Sigmoid colon (tissue), 7 donors: ENCODE measurements at places on chromosomes 5 and 9. TPM values are rescaled to one million over a fixed set of nuclear protein-coding genes. Genes with fewer than 3 reads are reported as not detected.

- H3K4me1 ChIP-seq, result peaks cover 6% of the 10 kb centered on the region
- H3K27me3 ChIP-seq, result no peaks in the 10 kb centered on the region
- no peak for DNase-seq
- no peak overlapping the region for H3K4me3 ChIP-seq
Observed at GRCh38 chr5:42825422-42826148, 13.9 kb upstream of the SELENOP start.

- no peaks in the 10 kb centered on the region for H3K4me1 ChIP-seq
- no peak for DNase-seq
- H3K27me3 ChIP-seq, result no peaks in the 10 kb centered on the region
Observed at GRCh38 chr9:37447111-37447510, 18.1 kb downstream of the ZBTB5 start.

GRCh38 chr9:3807601-3808000, 281.8 kb upstream of the RFX3 start:
- no peaks in the 10 kb centered on the region for H3K27me3 ChIP-seq
- H3K4me1 ChIP-seq, result no peaks in the 10 kb centered on the region

DNA sequence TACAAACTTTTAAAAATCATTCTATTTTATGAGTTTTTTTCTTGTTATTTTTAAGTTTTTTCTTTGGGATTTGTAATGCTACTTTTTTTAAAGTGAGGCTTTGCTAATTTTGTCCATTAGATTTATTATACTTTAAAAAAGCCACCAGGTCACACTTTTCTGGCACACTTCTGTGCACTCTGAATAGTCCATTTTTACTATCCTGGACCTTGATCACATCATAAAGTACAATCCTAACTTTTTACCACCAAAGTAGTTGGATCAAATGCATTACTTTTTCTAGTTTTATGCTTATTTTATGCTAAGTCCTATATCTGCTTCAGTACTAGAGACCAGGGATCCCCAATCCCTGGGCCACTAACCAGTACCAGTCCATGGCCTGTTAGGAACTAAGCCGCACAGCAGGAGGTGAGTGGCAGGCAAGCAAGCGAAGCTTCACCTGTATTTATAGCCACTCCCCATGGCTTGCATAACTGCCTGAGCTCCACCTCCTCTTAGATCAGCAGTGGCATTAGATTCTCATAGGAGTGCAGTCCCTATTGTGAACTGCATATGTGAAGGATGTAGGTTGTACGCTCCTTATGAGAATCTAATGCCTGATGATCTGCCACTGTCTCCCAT, 16.0 kb downstream of the FRRS1L start:
- no peaks in the 10 kb centered on the region for H3K36me3 ChIP-seq
- no peak overlapping the region for H3K4me3 ChIP-seq
- no peaks in the 10 kb centered on the region for H3K4me1 ChIP-seq
- H3K27ac ChIP-seq, result no peak overlapping the region
- no peak for DNase-seq
- no peaks in the 10 kb centered on the region for H3K27me3 ChIP-seq

GRCh38 chr5:173855162-173855994, 32.8 kb upstream of the CPEB4 start:
- no peak overlapping the region for H3K4me3 ChIP-seq
- H3K27me3 ChIP-seq, result no peaks in the 10 kb centered on the region
- no peaks in the 10 kb centered on the region for H3K36me3 ChIP-seq
- H3K27ac ChIP-seq, result no peak overlapping the region
- DNase-seq, result no peak

DNA sequence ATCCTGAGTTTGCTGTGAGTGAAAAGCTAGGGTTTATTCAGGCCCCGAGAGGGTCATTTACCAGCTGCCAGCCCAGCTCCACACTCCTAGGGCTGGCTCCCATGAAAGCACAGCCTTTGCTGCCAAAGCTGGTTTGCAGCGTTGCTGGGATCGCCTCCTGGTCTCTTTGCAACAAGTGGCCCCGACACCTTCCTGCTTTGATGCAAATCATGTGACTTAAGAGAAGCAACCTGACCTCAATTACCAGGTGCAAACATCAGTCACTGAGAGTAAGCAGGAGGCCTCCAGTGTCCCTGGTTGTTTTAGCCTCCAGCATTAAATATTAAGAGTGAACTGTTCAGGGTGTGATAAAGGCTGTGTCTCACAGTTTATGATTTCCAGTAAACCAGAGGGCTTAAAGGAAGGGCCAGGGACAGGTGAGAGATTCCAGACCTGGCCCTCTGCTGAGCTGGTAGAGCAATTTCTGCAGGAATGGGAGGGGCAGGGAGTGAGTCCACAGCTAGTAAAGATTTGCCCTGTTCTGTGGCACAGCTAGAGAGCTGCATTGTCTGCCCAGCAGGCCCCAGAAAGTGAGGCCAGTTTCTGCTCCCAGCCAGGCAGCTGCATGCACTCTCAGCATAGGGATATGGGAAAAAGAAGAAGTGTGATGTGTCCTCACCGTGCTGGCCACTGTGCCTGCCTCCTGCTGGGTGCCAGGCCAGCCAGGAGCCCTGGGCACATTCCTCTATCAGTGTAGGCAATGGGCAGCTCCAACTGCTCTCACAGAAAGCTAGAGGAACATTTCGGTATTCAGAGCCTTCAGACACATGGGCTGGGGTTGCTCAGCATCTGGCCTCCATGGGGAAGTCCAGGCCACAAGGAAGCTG, 58.0 kb downstream of the SLC22A5 start:
- H3K36me3 ChIP-seq, result no peaks in the 10 kb centered on the region
- H3K4me1 ChIP-seq, result peaks cover 99% of the 10 kb centered on the region
- peak overlapping the region; percentile 78 for H3K27ac ChIP-seq
- H3K4me3 ChIP-seq, result no peak overlapping the region
- no peak for DNase-seq

DNA sequence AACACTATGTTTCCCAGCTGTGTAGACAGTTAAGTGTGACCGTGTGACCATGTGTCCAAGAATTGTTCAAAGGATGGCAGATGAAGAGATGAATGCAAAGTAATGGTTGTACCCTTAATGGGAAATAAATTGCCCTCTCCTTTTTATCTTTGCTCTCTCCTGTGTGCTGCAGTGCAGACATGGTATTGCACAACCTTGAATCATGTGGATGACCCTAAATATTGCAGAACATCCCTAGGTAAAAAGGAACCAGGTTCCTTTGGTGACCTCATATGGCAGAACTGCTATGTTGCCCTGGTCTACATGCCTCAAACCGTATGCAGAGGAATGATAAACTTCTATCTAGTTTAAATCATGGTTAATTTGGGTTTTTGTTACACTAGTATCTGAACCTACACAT, 81.7 kb upstream of the CTNND2 start:
- no peaks in the 10 kb centered on the region for H3K27me3 ChIP-seq
- DNase-seq, result no peak
- no peaks in the 10 kb centered on the region for H3K4me1 ChIP-seq

GRCh38 chr9:23542438-23542837, 283.6 kb downstream of the ELAVL2 start:
- H3K4me1 ChIP-seq, result no peaks in the 10 kb centered on the region
- no peak overlapping the region for H3K27ac ChIP-seq
- no peaks in the 10 kb centered on the region for H3K27me3 ChIP-seq
- no peaks in the 10 kb centered on the region for H3K36me3 ChIP-seq
- no peak for DNase-seq

- H3K27me3 ChIP-seq, result no peaks in the 10 kb centered on the region
- H3K27ac ChIP-seq, result no peak overlapping the region
- no peaks in the 10 kb centered on the region for H3K4me1 ChIP-seq
- H3K4me3 ChIP-seq, result no peak overlapping the region
Observed at GRCh38 chr5:134273642-134274395, 47.9 kb upstream of the PPP2CA start.

DNA sequence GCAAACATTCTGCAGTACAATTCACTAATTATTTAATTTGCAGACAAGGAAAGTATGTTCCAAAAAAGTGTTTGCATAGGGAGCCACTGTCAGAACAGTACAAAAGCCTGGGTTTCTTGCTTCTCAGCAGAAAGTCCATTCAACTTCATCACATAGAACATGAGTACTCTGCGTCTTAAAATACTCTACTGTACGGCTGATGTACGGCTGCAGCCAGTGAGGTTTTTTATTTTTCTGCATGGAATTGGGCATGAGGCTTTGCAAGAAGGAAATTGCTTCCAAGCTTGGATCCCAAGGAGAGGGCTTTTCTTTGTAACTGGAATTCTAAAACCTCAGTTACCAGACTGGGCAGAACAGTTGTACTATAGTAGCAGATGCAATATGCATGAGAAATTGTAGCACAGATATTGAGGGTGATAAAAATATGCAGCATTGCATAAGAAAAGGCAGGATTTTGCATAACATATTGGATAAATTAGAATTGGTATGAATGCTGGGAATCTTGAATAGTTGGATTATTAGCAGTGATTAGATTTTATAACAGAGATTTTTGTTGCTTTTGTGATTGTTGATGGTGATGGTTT, 178.1 kb upstream of the CDH9 start:
- H3K27me3 ChIP-seq, result no peaks in the 10 kb centered on the region
- H3K4me1 ChIP-seq, result no peaks in the 10 kb centered on the region
- no peak for DNase-seq
- H3K36me3 ChIP-seq, result no peaks in the 10 kb centered on the region

GRCh38 chr9:71908825-71909224, 2.2 kb downstream of the ABHD17B start:
- H3K27ac ChIP-seq, result peak overlapping the region; percentile 92
- H3K36me3 ChIP-seq, result no peaks in the 10 kb centered on the region
- H3K4me3 ChIP-seq, result no peak overlapping the region
- DNase-seq, result no peak
- H3K27me3 ChIP-seq, result no peaks in the 10 kb centered on the region

DNA sequence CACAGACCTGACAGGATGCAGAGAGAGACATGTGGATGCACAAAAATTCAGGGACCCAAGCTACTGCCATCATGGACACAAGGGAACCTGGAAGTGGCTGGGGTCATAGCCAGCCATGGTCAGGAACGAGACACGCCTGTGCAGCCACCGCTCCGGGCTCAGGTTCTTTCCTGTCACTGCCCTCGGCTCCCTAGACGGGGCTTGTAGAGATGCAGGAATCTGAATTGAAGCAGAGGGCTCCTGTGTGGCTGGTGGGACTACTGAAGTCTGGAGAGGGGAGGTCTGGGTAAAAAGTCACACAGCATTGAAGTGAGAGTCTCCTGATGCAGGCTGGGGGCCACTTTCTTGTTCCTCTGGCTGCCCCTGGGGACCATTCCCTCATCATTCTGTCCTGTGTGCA, 32.3 kb upstream of the PTGS1 start:
- no peaks in the 10 kb centered on the region for H3K4me1 ChIP-seq
- DNase-seq, result no peak
- no peaks in the 10 kb centered on the region for H3K36me3 ChIP-seq

DNA sequence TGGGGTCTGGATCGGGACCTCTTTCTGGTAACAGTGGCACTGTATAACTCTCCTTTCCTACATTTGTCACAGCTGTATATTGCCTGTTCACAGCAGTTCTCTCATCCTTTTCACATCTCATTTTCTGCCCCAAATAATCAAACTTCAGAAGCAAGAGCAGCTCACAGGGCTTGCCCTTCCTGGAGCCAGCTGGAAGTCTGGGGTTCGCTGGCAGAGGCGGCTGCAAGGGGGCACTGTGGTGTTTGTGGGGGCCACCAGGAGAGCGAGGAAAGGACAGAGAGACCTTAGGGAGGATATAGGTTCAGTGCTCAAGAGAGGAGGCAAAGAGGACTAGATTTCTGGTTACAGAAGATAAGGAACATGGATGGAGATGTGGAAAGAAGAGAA, 75.3 kb downstream of the C9orf153 start:
- no peak overlapping the region for H3K4me3 ChIP-seq
- no peaks in the 10 kb centered on the region for H3K27me3 ChIP-seq
- H3K27ac ChIP-seq, result no peak overlapping the region
- H3K4me1 ChIP-seq, result no peaks in the 10 kb centered on the region
- DNase-seq, result no peak

GRCh38 chr5:135826221-135826525, 8.3 kb upstream of the SLC25A48 start:
- peaks cover 5% of the 10 kb centered on the region for H3K4me1 ChIP-seq
- no peaks in the 10 kb centered on the region for H3K36me3 ChIP-seq
- H3K4me3 ChIP-seq, result no peak overlapping the region
- H3K27ac ChIP-seq, result no peak overlapping the region

DNA sequence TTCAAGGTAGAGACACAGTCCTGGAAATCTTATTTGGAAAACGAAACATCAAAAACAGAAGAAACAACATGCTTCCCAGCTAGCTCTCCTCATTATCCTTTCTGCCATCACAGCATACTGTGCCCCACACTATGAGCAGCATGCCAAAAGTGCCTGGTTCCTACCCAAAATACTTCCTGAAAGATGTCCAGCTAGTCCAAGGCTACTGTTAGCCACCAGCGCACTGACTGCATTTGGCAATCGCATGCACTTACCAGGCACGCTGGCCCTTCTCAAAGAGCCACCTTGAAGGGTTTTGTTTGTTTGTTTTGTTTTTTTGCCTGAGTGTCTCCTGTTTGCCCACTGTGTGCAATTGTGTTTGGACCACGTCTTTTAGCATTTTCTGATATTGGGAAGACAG, 6.8 kb downstream of the HSPB3 start:
- no peaks in the 10 kb centered on the region for H3K36me3 ChIP-seq
- no peak overlapping the region for H3K27ac ChIP-seq
- no peaks in the 10 kb centered on the region for H3K27me3 ChIP-seq
- H3K4me3 ChIP-seq, result no peak overlapping the region
- H3K4me1 ChIP-seq, result no peaks in the 10 kb centered on the region

DNA sequence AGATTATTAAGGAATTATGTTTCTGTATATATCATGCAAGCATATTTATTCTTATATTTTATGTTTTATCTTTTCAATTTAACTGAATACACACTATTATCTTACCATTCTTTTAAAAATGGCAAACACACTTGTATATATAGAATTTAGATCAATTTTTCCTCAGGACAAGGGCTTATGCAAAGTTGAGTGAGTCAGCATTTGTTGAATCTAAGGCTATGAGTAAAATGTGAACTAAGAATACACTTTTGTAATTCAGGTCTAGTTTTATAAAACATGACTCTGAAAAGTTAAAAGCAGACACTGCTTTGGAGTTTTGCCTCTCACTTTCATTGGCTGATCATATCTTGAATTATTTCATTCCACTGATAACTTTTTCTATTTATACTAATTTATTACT, 127.8 kb downstream of the FOCAD start:
- no peaks in the 10 kb centered on the region for H3K36me3 ChIP-seq
- H3K4me3 ChIP-seq, result no peak overlapping the region
- no peaks in the 10 kb centered on the region for H3K27me3 ChIP-seq
- H3K4me1 ChIP-seq, result peaks cover 21% of the 10 kb centered on the region

- no peaks in the 10 kb centered on the region for H3K36me3 ChIP-seq
- H3K27ac ChIP-seq, result no peak overlapping the region
- no peaks in the 10 kb centered on the region for H3K4me1 ChIP-seq
- H3K4me3 ChIP-seq, result no peak overlapping the region
- no peaks in the 10 kb centered on the region for H3K27me3 ChIP-seq
Observed at GRCh38 chr5:57362951-57363350, 119.7 kb downstream of the ACTBL2 start.

Gene OTULINL
- total RNA-seq, result 4.6 TPM

Gene FOXD4L3
- not detected for total RNA-seq

Gene FGD3
- 5.3 TPM for total RNA-seq
